A172 (cell line): ENCODE measurements at places on chromosomes 3 and 15. TPM values are rescaled to one million over a fixed set of nuclear protein-coding genes. Genes with fewer than 3 reads are reported as not detected.

DNA sequence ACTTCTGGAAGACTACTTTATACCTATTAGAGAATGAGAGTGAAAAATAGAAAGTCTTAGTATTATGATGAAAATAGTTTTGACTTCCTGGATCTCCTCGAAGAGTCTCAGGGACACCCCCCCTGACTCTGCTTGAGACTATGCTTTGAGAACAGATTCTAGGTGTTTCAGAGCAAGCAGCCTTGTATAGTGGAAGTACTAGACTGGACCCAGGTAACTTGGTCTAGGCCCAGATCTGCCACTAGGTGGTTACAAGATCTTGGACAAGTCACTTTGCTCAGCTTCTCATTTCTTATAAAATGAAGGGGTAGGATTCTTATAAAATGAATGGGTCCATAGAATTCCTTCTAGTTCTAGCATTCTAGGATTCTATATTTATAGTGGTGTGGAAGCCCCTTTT is 9.1 kb downstream of the ABHD5 start:
- DNase-seq = peak; percentile 14

GRCh38 chr3:8020047-8020841 is 481.4 kb upstream of the LMCD1 start:
- no peak for DNase-seq

GRCh38 chr3:173618703-173619102 is 221.2 kb downstream of the NLGN1 start:
- DNase-seq = no peak

- DNase-seq = no peak
Measured at GRCh38 chr3:186477876-186478275, 66.3 kb downstream of the CRYGS start.

DNA sequence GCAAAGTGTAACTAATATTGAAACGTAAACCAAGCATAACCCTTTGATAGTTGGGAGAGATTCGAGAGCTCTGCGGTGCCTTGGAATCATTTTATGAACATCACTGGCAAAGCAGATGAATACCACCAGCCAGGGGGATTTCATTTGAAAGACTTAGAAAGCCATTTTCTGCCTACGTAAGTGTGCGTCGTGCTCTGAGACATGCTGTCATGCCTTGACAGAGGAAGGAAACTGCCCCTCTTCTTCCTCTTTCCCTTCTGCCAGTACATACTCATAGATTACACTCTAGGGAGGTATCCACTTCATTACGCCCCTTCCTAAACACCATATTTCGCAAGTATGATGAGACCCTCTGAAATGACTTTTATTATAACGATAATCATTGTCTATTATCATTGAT is 3.3 kb upstream of the MTHFS start:
- DNase-seq = no peak

DNA sequence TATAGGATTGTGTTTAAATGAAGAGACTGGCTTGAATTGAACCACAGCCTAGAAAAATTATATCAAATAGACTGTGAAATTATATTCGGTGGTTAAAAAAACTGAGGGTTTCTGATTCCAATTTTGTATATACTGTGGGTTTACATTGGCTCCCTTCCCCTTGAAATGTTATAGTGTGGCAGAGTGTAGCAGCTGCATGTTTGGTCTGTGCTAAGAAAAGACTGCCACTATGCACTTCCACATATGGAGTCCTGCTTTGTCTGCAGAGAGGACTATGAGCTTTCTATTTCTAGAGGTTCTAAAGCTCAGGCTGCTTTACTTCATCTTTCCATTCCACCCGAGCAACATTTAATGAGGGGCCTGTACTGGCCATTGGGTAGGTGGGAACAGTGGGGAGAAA is 112.3 kb downstream of the P3H2 start:
- DNase-seq = no peak

GRCh38 chr3:186307594-186308221 is 54.3 kb downstream of the DGKG start:
- peak; percentile 52 for DNase-seq

- DNase-seq = peak; percentile 51
Measured at GRCh38 chr3:152385761-152386160, 117.0 kb downstream of the MBNL1 start.

DNA sequence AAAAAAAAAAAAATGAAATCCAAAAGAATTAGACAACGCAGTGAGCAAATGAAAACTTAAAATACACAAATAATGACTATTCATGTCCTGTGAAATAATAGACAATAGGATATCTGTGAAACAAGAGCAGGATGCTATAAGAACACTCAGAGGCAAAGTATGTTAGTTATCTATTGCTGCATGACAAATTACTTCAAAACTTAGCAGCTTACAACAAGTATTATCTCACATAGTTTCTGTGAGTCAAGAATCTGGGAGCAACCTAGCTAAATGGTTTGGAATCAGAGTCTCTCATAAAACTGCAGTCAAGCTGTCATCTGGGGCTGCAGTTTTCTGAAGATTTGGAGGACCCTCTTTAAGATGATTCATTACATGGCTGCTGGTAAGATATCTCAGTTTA is 36.5 kb upstream of the ZMAT3 start:
- peak; percentile 82 for DNase-seq

DNA sequence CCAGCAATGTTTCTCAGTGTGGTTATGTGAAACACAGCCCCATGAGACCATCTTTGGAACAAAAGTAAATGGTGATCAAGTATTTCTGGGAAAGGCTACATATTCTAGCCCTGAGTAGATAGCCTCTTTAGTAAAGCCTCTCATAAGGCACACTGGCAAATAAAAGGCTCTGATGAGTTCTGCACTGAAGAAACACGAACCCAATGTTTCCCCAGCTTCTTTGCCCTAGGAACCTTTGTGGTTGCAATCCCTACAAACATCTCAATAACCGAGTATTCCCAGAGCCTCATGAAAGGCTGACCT is 41.8 kb downstream of the RAB6B start:
- DNase-seq = no peak

DNA sequence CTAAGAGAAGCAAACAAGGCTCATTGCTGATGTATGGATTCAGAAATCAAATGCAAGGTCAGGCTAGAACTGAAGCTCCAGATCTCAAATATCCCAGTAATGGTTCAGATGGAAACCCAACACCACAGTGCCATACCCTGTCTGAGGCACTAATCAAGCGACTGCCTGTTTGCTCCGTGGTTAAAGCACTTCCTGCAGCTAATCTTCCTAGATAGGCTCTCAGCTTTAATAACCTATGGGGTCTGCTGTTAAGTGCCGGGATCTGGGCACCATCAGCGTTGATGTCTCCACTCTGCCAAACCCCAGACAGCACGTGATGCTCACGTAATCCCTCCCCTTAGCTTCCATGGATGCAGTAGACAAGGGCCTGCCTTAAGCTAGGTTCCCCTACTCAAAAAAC is 262.6 kb downstream of the MECOM start:
- DNase-seq = no peak

DNA sequence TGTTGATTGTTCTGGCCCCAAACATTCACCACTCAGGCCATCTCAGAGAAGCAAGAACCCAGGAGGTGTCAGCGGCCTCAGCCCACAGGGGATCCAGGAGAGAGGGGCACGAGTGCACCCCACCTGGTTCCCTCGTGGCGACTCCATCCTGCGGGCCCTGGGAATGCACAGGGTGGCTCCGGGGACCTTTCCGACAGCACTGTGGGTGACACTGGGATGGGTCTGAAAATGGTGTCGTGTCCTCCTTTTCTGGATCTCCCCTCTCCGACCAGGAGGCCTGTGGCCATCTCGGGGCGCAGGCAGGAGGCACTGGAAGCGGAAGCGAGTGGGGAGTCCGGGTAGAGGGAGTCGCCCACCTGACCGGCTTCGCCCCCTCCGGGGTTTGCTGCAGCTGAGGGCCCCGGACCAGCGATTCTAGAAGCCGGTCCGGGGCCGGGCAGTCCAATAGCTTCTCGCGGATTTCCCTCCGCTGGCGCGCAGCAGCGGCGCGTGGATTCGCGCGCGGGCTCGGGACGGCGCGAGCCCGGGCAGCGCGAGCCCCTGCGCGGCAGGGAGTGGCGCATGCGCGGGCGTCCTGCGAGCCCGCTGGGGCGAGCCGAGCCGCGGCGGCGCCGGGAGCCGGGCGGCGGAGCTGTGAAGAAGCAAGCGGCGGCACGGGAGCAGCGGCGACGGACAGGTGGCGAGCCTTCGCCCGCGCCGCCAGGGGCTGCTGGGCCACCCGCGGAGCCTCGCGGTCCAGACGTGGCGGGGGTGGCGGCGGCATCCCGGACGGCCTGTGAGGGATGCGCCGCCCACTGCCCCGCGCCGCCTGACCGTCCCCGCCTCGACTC is at the start of gene DOCK3:
Gene DOCK3, plus strand, starts transcription at position 579 of the 830 bp plus-strand sequence. CDS start 337 bp downstream, outside the sequence.
- no peak for DNase-seq

- peak; percentile 56 for DNase-seq
Measured at GRCh38 chr3:171460725-171461524, 720 bp upstream of the TNIK start.

- no peak for DNase-seq
Measured at GRCh38 chr3:195758721-195759353, 38.1 kb downstream of the MUC20 start.

GRCh38 chr3:85821130-85821756 is 862.5 kb downstream of the CADM2 start:
- DNase-seq = peak; percentile 12

DNA sequence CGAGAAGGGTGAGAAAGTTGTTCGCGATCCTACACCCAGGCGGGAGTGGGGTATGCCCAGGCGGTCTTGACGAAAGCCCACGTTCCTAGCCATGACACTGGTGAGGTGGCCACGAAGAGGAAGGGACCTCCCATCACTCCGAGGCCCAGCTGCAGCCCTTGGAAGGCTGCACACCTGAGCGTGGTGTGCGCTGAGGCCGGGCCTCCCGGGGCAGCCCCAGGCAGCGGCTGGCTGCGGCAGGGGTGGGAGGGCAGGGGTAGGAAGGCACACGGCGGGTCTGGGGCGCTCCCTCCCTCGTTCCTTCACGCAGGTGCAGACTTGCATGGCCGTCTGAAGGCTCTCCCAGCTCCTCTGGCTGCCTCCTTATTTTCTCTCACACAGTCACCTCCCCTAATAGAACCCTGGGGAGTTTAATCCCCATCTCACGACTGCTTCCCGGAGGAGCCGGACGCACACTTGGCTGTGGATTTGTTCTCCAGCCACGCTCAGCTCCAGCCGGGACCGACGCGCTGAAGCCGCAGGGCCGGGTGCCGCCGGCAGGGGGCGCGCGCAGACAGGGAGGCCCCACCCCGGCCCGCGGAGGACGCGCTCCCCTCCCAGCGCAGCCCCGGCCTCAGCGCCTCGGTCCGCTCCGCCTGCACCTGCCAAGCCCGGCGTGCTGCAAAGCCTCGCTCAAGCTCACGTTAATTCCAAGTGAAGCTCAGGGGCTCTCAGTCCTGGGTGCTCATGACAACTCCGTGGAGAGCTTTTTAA is 37.8 kb upstream of the MUC4 start:
- DNase-seq = no peak

DNA sequence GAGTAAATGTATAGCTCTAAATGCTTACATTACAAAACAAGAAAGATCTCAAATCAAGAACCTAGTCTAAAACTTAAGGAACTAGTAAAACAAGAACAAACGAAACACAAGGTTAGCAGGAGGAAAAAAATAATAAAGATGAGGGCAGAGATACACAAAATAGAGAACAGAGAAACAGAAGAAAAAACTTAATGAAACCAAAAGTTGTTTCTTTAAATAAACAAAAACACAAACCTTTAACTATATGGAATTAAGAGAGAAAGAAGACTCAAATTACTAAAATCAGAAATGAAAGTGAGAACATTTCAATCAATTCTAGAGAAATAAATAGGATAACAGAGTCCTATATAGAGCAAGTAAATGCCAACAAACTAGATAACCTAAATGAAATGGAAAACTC is 59.6 kb downstream of the DLG1 start:
- no peak for DNase-seq

The BCHE gene
- total RNA-seq = 31.1 and 40.3 TPM in 2 replicates

The XYLB gene
- 2.7 TPM in 2 replicates for total RNA-seq

The MSL2 gene
- 10.1 and 20.7 TPM in 2 replicates for total RNA-seq

The SLC22A13 gene
- not detected in 2 replicates for total RNA-seq

The STAG1 gene
- 43.0 and 50.6 TPM in 2 replicates for total RNA-seq

The GALNT15 gene
- total RNA-seq = not detected in 2 replicates

The WDR49 gene
- total RNA-seq = 0.07 and 0.17 TPM in 2 replicates

The SNX22 gene
- total RNA-seq = 0.78 and 1.3 TPM in 2 replicates

The VEPH1 gene
- 17.1 and 25.0 TPM in 2 replicates for total RNA-seq

The CD276 gene
- total RNA-seq = 121 and 158 TPM in 2 replicates

The RLBP1 gene
- total RNA-seq = not detected in 2 replicates
